ENCODE measurements at places on chromosomes 4 and X.

DNA sequence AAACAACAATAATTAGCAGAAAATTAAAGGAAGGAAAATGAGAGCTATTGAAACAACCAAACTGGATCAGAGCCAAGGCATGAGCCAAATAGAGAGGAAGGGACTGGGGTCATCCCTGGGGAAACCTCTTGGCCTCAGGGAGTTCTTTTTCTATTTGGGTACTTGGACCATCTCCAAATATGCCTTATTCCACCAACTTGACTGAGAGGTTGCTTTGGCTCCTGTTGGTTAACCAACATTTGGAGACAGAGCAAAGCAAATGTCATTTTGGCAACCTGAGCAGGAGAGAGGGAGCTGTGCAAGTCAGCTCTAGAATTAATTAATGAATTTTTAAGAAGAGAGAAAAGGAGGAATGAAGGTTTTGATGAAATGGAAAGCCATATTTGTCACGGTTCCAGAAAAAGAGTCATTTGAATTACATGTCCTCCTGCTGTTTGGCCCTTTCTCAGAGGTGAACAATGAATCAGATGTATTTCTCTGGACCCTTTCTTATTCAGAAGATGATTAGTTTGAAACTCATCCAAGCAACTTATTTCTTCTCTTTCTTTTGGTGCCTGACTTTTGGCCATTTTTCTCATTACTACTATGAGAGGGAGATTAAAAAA lies 119.1 kb downstream of the CNKSR2 start:
- no peaks in the 10 kb centered on the region for H3K27me3 ChIP-seq
- no peaks in the 10 kb centered on the region for H3K36me3 ChIP-seq
- no peaks in the 10 kb centered on the region for H3K4me1 ChIP-seq
- no peak overlapping the region for H3K27ac ChIP-seq

DNA sequence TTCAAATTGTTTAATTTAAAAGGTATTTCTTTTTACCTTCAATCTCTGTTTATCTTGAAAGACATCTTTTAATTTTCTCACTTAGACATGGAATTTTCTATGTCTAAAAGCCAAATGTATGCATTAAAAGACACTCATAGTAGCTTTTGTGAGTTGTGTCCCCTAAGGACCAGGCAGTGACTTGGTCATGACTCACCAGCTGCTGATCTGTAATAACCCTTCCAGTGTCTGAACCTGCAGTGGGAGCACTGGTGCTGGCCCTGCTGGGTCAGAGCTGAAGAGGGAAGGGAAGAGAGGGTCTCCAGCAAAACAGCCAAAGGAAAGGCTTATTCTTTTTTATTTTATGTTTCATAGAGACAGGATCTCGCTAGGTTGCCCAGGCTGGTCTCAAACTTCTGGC lies 31.1 kb upstream of the SH3D19 start:
- no peaks in the 10 kb centered on the region for H3K36me3 ChIP-seq
- H3K27me3 ChIP-seq = peaks cover 11% of the 10 kb centered on the region

DNA sequence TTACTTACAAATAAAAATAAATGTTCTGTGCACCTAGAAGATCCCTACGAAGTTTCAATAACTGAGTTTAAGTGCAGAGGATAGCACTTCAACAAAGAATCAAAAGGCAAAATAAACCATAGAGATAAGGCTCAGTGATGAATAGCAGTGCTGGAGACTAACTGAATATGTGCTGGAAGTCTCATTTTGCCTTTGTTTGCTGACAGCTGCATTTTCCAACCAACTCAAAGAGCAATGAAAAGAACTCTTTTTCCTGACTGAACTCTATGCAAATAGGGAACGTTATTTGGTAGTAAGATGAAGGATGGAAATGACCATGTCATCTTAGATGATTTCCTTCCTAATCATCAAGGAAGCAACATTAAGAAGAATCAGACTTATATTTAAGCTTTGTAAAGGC lies 32.7 kb upstream of the ADH7 start:
- H3K4me3 ChIP-seq = no peak overlapping the region
- no peaks in the 10 kb centered on the region for H3K27me3 ChIP-seq
- no peak overlapping the region for H3K27ac ChIP-seq
- H3K36me3 ChIP-seq = no peaks in the 10 kb centered on the region

DNA sequence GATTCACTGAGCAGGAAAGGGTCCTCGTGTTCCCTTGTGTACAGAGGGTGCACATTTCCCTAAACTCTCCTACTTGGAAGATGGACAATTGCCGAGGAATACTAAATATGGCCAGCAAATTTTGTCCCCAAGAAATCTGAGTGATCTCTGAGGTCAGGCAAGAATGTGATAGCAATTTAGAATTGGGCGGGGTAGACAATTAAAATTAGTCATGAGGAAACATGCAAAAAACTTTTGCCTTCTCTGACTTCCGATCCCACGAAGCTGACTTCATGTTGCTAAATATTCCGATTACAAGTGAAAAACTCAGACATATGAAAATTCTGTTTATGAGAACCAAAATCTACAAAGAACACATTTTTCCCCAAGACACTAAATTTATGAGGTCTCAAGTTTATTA lies 453.9 kb upstream of the ZFP42 start:
- no peak overlapping the region for H3K4me3 ChIP-seq
- H3K27me3 ChIP-seq = no peaks in the 10 kb centered on the region
- no peak overlapping the region for H3K27ac ChIP-seq
- DNase-seq = no peak
- H3K4me1 ChIP-seq = no peaks in the 10 kb centered on the region

DNA sequence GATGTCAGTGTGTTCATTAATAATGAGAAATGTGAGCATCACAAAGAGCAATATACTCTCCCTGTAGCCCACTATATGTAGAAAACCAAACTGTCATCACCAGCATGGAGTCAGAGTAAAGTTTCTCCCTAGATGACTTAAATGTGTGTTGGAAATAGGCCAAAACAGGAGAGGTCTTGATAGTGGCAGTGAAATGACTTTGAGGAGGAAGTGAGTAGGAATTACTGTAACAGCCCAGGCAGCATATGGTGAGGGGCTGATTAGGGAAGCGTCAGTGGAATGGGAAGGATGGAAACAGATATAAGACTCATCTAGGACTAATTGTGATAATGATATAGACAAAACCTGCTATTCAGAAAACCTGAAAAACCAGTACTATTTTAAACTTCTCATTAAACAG lies 83.9 kb downstream of the ATXN3L start:
- no peaks in the 10 kb centered on the region for H3K27me3 ChIP-seq
- no peak overlapping the region for H3K4me3 ChIP-seq
- no peak for DNase-seq
- H3K36me3 ChIP-seq = no peaks in the 10 kb centered on the region
- H3K4me1 ChIP-seq = no peaks in the 10 kb centered on the region

GRCh38 chrX:16853537-16853936 lies 16.6 kb downstream of the RBBP7 start:
- no peak overlapping the region for H3K27ac ChIP-seq
- no peaks in the 10 kb centered on the region for H3K27me3 ChIP-seq
- H3K4me3 ChIP-seq = no peak overlapping the region
- H3K36me3 ChIP-seq = peaks cover 90% of the 10 kb centered on the region
- H3K4me1 ChIP-seq = no peaks in the 10 kb centered on the region

- H3K27me3 ChIP-seq = no peaks in the 10 kb centered on the region
- no peaks in the 10 kb centered on the region for H3K36me3 ChIP-seq
- DNase-seq = no peak
- H3K4me3 ChIP-seq = no peak overlapping the region
- no peaks in the 10 kb centered on the region for H3K4me1 ChIP-seq
- no peak overlapping the region for H3K27ac ChIP-seq
These were observed 108.7 kb downstream of the IQCM start for GRCh38 chr4:149706942-149707341.

DNA sequence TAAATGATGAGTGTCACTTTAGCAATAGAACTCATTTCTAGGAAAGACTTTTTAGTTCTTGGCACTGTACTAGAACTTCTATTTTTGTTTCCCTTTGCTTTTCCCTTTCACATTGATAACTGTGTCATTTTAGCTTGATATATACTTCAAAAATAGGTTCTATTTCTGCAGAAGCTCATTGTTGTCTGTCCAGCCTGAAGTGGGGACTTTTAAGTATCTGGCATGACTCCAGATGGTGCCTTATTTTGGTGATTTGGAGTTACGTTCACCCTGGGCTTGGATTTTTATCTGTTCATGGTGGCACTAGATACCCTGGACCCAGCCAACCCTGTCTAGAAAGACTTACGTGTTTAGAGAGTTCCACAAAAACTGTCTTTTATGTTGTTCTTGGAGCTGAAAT lies 3.4 kb downstream of the ABHD18 start:
- H3K36me3 ChIP-seq = peaks cover 22% of the 10 kb centered on the region
- no peaks in the 10 kb centered on the region for H3K27me3 ChIP-seq
- H3K4me1 ChIP-seq = peaks cover 27% of the 10 kb centered on the region
- no peak overlapping the region for H3K27ac ChIP-seq
- no peak overlapping the region for H3K4me3 ChIP-seq

DNA sequence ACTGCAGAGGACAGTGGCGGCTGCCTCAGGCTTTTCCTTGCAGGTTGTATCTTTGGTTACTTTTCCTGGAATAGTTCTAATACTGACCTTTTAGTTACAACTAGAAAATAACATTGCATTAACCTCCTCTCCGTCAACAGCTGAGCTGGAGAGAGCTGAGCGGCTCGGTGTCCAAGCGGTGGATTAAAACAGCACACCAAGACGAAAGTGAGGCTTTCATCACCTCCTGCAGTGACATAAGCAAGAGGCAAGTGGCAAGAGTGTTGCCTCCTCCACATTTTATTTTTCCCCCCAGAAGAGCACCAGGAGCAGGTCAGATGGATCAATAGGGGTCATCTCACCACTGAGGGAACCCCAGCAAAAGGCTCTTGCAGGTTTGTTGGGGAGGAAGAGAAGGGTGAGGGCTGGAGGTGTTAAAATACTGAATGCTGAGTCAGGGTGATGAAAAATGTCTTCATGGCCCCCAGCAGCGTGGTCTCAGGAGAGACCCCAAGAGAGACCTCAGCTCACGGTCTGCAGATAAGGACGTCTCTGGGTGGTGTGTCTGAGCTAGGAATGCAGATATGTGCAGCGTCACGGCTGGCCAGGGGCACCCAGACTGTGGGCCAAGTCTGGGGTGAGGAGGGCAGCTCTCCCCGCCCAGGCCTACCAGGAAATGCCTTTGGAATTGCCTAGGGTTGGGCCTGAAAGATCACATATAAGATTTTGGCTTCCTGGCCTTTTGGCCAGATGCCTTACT lies 50.3 kb downstream of the CASP3 start:
- no peaks in the 10 kb centered on the region for H3K36me3 ChIP-seq
- no peak overlapping the region for H3K4me3 ChIP-seq
- peaks cover 9% of the 10 kb centered on the region for H3K4me1 ChIP-seq
- no peak overlapping the region for H3K27ac ChIP-seq

- H3K4me1 ChIP-seq = 0 out of 2 replicates have a peak, but pooled peaks cover 5% of the 10 kb centered on the region
- H3K27me3 ChIP-seq = no peaks in the 10 kb centered on the region
- H3K36me3 ChIP-seq = peaks cover 9% of the 10 kb centered on the region
- no peak overlapping the region for H3K4me3 ChIP-seq
- no peak for DNase-seq
- no peak overlapping the region for H3K27ac ChIP-seq
These were observed 15.8 kb downstream of the SCD5 start for GRCh38 chr4:82782626-82783345.

DNA sequence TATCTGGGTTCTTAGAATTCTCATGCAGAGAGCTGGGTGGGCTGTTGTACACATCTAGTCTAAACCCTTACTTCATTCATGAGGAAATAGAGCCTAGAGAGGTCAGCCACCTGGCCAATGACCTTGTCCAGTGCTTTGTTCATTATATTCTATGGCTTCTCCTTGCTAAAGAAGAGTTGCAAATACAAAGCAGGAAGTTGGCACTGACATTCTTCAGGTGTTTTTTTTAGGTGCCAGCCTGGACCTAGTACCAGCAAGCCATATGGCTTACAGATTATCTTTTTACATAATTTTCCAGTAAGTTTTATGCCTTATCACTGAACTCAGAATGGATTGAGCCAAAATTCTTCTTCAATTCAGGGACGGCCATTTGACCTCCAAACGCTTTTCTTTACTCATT lies 54.7 kb upstream of the PGM2 start:
- DNase-seq = no peak
- no peaks in the 10 kb centered on the region for H3K27me3 ChIP-seq
- H3K36me3 ChIP-seq = no peaks in the 10 kb centered on the region
- H3K27ac ChIP-seq = no peak overlapping the region
- H3K4me1 ChIP-seq = no peaks in the 10 kb centered on the region

DNA sequence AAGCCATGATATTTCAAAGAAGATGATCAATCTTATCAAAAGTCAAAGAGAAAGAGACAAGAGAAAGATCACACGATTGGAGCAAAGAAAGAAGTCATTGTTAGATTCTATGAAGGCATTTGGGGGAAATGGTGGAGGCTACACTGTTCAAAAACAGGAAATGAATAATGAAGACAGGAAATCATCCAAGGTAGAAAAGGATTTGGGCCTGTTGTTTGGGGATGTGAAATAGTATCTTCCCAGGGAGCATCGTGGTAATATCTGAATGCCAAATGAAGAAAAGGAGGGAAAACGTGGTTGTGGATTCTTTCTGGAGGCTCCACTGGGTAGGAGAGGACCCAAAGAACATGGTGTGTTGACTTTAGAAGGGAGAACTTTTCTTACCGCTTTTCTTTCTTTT lies 482.4 kb downstream of the NLGN4X start:
- H3K4me1 ChIP-seq = no peaks in the 10 kb centered on the region
- H3K4me3 ChIP-seq = no peak overlapping the region
- H3K36me3 ChIP-seq = no peaks in the 10 kb centered on the region
- H3K27me3 ChIP-seq = no peaks in the 10 kb centered on the region
- no peak overlapping the region for H3K27ac ChIP-seq

- no peaks in the 10 kb centered on the region for H3K4me1 ChIP-seq
- no peaks in the 10 kb centered on the region for H3K27me3 ChIP-seq
- no peak overlapping the region for H3K4me3 ChIP-seq
- H3K27ac ChIP-seq = no peak overlapping the region
These were observed 81.5 kb downstream of the HUWE1 start for GRCh38 chrX:53605004-53605403.

GRCh38 chr4:176645246-176645960 lies 147.3 kb downstream of the VEGFC start:
- no peak for DNase-seq
- H3K27me3 ChIP-seq = peaks cover 10% of the 10 kb centered on the region
- no peak overlapping the region for H3K4me3 ChIP-seq
- H3K4me1 ChIP-seq = no peaks in the 10 kb centered on the region

DNA sequence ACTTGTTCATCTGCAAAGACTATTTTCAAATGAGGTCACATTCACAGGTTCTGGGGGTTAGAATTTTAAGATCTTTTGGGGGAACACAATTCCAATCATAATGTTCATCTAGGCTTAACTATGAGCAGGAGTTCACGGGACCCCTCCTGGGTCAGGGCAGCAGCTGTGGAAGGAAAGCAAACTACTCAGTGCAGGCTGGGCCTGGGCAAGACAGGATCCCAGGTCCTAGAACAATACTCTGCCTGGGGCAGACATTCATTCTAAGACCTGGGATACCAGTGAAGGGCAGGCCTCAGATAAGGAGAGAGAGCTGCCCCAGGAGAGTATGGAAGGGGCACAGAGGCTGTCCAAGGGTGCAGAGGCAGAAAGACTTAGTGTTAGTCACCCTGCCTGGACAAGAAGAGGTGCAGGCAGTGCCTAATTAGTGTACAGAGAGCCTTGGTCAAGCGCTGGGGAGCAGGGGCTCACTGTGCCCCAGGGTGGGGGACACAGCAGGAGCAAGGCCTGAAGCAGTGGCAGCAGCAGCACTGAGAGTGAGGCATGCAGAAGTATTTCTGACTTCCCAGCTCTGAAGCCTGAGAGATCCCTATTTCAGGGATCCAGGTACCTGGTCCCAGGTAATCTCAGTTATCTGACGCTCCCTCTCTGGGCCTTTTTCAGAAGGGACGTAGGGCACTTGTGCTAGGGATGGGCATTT lies 123.0 kb upstream of the MAMLD1 start:
- DNase-seq = no peak
- H3K27me3 ChIP-seq = no peaks in the 10 kb centered on the region

All from DND-41 (cell line).